ENCODE measurements at places on chromosomes 5 and 9.

DNA sequence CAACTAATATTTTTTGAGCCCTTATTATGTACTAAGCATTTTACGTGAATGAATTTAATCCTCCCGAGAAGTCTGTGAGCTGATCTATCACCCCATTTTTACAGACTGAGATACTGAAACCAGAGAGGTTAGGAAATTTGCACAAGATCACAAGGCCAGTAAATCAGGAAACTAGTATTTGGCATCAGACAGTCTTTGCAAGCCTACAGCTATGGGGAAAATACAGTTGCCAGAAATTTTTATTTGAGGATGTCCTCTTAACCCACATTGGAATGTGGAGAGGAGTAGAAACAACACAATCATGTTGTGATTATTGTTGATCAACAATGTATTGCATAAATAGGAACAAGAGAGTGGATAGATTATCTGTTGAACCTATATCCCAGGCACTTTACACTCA, 2.3 kb upstream of the SLC46A2 start:
- DNase-seq: no peak

DNA sequence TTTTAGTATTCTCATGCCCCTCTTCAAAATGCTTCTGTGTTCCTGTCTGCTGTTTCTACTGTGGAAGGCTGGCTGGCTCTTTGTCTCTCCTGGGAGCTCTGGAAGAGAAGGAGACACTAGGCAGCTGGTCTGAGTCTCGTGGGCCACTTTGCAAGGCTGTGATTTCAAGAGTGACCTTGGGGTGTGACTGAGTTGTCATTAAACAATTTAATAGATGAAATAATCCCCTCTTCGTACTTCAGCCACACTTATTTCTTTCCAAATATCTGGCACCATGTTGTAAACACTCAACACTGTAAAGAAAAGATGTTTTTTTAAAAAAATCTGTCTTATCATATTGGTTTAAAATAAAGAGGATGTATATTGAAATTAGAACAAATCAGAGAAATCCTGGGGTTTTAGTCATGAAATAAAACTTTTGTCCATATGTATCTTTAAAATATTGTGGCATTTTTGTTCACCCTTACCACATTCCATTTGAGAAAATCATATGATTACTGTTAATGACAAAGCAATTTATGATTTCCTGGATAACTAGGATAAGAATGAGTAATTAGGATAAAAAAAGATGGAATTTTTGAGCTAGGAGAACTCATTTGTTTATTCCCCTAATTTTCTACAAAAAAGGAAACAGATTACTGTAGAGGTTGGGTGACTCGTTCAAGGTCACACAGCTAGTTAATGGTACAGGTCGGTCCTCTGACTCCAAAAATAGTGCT, 200.8 kb downstream of the MAT2B start:
- DNase-seq: no peak

DNA sequence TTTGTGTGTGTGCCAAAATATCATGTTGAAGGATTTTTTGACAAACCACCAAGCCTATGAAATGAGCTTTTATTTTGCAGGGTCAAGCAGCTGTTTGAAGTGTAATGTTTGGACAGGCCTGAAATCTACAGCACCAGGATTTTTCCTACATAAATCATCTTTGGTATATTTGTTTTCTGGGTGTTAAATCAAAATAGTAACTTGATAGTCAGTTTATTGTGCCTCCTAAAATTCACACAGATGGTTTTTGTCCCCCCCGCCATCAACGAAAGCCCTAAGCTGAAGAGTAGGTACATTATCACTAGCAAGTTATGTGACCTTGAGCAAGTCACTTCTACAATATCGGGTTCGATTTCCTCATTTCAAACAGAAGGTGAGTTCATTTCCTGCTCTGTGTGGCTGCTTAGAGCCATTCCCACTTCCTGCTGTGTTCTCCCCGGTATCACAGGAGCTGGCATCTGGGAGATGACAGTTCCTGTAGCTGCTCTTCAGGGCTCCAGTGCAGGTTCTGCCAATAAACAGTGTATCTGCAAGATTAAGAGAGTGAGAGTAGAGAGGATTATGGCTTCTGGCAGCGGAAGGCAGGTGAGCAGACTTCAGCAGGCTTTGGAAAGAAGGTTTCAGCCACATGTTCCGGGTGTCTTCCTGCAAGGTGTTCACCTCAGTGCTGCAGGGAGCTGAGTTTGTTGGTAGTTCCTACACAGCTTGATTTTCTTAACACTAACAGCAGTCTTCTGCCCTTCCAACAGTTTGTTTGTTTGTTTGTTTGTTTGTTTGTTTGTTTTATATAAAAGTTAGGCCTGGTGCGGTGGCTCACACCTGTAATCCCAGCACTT, 48.4 kb upstream of the GNE start:
- DNase-seq: peak; percentile 16

- no peak for DNase-seq
Observed at GRCh38 chr5:11324521-11325289, 563.7 kb upstream of the DAP start.

GRCh38 chr5:125835293-125836172, 587.7 kb upstream of the GRAMD2B start:
- DNase-seq: no peak

- DNase-seq: no peak
Observed at GRCh38 chr5:102777099-102777498, 22.0 kb downstream of the PAM start.

DNA sequence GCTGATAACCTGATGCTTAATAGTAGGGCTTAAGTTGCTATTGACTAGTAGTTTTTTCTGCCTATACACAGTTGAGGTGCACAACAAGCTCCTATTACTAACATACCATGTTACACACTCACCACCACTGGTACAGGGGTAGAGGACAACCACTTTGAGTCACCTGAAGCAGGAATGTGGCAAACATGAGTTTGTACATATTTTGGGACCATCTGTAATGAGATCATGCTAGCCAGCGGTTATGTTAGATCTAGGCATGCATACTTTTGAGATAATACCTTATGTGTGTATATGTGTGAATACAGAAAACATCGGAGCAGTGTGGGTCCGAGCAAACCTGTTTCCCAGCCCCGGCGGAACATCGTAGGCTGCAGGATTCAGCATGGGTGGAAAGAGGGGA, 72.8 kb upstream of the NXNL2 start:
- DNase-seq: no peak

DNA sequence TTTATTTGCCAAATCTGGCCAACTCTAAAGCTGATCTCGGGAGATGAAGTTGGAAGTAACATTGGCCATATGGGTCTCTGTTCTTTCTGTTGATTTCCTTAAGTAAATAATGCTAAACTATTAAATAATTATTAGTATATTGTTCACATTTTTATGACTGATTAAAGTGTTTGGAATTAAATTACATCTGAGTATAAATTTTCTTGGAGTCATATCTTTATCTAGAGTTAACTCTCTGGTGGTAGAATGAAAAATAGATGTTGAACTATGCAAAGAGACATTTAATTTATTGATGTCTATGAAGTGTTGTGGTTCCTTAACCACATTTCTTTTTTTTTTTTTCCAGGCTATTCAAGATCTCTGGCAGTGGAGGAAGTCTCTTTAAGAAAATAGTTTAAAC, 9.3 kb upstream of the FGF18 start:
- DNase-seq: no peak

DNA sequence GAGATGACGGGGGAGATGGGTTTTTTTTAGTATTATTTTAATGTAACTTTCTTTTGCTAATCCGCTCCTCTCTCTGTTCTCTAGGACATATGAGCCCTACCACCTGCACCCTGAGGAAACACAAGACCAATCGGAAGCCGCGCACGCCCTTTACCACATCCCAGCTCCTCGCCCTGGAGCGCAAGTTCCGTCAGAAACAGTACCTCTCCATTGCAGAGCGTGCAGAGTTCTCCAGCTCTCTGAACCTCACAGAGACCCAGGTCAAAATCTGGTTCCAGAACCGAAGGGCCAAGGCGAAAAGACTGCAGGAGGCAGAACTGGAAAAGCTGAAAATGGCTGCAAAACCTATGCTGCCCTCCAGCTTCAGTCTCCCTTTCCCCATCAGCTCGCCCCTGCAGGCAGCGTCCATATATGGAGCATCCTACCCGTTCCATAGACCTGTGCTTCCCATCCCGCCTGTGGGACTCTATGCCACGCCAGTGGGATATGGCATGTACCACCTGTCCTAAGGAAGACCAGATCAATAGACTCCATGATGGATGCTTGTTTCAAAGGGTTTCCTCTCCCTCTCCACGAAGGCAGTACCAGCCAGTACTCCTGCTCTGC, 4.8 kb downstream of the MSX2 start:
- DNase-seq: no peak

DNA sequence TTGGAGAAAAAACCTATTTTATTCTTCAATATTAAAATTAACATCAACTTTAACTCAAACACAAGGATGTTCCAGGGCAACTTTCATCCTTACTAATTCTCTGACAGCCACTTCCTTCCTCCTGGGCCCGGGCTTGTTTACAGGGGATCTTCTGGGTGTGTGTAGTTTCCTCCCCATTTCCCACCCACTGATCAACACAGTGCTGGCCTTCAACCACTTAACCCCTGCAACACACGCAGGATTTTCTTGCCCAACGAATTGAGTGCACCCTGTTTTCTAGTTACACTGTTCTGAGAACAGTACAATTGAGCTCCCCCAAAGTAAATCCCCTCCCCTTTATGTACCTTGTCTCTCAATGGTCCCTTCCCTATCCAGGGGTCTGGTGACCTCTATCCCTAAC, 83.1 kb upstream of the RANBP3L start:
- DNase-seq: no peak

- no peak for DNase-seq
Observed at GRCh38 chr9:112035166-112035826, 138.7 kb downstream of the UGCG start.

GRCh38 chr5:82601077-82601476, 322.9 kb upstream of the RPS23 start:
- DNase-seq: no peak

DNA sequence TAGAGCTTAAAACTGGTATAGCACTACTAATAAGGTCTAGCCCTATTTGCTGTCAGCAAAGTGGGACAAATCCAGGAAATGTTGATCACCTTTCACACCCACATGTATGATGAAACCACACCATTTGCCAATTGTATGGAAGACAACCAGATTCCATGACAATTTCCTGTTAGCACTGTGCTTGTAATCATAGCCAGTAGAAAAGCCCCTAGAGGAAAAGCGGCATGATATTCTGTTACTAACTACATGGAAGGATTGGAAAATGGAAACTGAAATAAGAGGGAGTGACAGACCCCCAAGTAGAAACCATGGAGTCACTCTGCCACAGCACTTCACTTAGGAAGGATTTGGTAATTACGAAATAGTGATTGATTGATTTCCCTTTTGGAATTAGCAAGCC, 923 bp downstream of the SPATA6L start:
- DNase-seq: no peak

- no peak for DNase-seq
Observed at GRCh38 chr9:74771262-74771585, 116.5 kb downstream of the TRPM6 start.

GRCh38 chr9:134591082-134591571, 50.5 kb upstream of the COL5A1 start:
- DNase-seq: peak; percentile 1

- DNase-seq: no peak
Observed at GRCh38 chr5:37836235-37836591, 3.6 kb downstream of the GDNF start.

GRCh38 chr5:139710319-139711066, 62.3 kb downstream of the CXXC5 start:
- peak; percentile 67 for DNase-seq

GRCh38 chr5:172147857-172148256, 40.2 kb downstream of the STK10 start:
- no peak for DNase-seq

- DNase-seq: no peak
Observed at GRCh38 chr5:55143624-55144023, 16.3 kb upstream of the GPX8 start.

DNA sequence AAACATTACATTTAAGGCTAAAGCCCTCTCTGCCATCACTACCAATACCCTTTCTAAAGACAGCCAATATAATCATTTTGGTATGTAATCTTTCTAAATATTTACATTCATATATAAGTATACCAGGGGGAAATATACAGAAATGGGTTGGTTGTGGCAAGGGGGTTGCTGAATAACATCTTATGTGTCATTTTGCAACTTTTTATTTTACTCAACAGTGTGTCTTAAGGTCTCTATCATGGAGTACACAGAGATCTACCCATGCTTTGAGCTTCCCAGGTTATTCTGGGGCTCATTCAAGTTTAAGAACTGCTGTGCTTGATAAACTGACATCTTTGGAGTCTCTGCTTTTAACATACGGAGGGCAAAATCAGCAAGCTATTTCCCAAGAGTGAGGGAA, 7.4 kb upstream of the FAT2 start:
- DNase-seq: no peak

DNA sequence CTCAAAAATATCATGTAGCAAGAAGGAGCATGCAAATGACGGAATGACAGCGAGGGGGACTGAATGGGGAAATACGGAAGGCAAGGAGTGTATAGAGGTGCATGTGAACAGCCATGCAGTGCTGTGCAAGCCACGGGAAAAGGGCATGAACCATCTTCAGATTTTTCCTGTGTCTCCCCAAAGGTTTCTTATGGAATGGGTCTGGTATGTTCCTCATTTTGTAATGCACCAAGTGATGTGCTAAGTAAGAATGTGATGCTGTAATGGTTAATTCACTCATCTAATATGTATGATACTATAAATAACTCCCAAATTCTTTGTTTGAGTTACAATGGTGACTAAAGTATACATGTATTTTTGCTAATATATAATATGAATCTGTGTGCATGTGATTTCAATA, 99.0 kb upstream of the DAB2 start:
- no peak for DNase-seq

DNA sequence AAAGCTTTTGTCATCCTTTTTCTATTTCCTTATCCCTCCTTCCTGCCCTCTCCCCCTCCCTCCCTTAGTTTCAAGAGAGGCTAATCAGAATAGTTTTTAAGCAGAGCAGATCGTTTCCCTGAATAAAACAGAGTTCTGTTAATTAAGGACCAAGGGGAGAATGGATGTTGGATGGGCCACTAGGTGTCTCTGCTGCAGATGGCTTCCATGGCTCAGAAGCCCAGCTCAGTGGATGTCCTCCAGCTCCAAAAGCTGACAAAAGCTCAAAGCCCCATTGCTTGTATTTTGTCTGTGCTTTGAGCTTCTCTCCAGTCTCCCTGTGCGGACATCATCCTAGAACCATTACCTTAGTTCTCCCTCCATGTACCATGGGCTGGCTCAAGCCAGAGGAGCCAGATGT, 21.0 kb upstream of the NPR3 start:
- DNase-seq: no peak

GRCh38 chr9:124222109-124222508, 35.6 kb upstream of the NEK6 start:
- DNase-seq: no peak

GRCh38 chr9:115289757-115290208, 171.8 kb upstream of the TNC start:
- DNase-seq: no peak

GRCh38 chr5:74067748-74068541, 441.9 kb downstream of the ARHGEF28 start:
- no peak for DNase-seq
